GM03348 (cell line): ENCODE measurements at places on chromosomes 4 and X.

- no peak for DNase-seq
Observed at GRCh38 chr4:168755598-168756477, 254.2 kb downstream of the CBR4 start.

DNA sequence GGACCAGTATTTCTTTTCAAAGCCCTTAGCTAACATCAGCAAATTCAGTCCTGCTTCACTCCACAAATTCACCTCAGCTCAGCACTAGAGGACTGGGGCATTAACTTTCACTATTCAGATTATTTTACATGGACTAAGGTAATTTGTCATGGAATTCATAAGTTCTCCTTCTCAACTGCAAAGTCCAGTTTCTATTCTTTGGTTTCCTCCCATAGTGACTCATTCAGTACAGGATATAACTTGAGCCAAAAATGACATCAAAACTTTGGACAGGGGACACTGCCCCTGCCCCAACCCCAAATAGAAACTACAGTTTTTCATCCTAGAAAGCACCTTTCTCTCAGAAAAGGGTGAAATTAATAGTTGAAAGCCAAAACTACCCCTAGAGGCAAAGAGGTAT, 52.7 kb downstream of the COX7B2 start:
- DNase-seq, result no peak

GRCh38 chr4:184423003-184423686, 51.2 kb downstream of the IRF2 start:
- DNase-seq, result no peak

- DNase-seq, result peak; percentile 24
Observed at GRCh38 chrX:9871701-9872268, 85.6 kb downstream of the SHROOM2 start.

DNA sequence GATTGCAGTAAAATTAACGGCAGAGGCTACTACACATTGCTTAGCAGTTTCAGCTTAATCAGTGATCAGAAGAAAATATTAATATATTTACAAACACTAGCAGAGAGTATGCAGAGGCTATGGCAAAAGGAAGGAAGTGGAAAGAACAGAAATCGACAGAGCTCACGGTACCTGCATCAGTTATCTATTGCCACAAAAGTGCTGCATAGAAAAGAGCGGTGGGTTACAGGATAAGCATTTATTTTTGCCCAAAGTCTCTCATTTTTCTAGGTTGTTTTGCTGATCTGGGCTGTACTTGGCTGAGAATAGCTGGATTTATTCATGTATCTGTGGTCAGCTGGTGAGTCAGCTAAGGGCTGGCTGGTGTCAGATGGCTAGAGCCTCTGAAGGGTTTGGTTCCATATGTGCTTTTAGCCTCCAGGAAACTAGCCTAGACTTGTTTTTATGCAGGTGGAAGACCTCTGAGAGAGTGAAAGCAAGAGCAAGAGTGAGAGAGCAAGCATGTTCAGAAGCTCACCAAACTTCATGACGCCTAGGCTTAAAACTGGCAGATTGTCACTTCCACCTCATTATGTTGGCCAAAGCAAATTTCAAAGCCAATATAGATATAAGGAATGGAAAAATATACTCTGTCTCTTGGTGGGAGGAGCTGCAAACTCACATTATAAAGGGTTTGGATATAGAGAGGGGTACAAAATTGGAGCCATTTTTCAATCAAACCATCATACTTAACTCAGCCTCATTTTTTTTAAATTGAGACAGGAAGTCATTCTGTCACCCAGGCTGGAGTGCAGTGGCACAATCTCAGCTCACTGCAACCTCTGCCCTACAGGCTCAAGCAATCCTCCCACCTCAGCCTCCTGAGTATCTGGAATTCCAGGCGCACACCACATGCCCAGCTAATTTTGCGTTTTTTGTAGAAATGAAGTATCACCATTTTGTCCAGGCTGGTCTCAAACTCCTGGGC, 153.2 kb upstream of the RPL34 start:
- DNase-seq, result peak; percentile 84

GRCh38 chrX:149631234-149632165, at the start of gene TMEM185A:
TSS of gene TMEM185A (minus strand) at chrX:149631792. CDS start at chrX:149631580, 212 bp downstream.
- DNase-seq, result peak; percentile 86

DNA sequence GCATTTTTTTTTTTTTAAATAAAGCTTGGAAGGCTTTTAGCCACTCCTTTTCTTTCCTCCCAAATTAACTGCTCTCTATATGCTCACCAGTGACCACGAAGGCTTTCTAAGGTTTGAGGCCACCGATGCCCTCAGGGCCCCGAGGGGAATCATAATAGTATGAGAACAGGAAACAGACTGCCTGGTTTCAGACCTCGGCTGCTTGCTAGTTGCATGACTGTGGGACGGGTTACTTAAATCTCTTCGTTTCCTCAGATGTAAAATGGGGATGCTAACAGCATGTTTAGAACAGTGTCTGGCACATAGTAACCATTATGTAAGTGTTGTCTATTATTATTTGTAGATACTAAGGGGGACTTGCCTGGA, 3.6 kb downstream of the LINC00632 start:
- no peak for DNase-seq

GRCh38 chrX:40467454-40467853, 113.3 kb upstream of the ATP6AP2 start:
- no peak for DNase-seq

- DNase-seq, result no peak
Observed at GRCh38 chrX:82412858-82413257, 1095.2 kb upstream of the POU3F4 start.

DNA sequence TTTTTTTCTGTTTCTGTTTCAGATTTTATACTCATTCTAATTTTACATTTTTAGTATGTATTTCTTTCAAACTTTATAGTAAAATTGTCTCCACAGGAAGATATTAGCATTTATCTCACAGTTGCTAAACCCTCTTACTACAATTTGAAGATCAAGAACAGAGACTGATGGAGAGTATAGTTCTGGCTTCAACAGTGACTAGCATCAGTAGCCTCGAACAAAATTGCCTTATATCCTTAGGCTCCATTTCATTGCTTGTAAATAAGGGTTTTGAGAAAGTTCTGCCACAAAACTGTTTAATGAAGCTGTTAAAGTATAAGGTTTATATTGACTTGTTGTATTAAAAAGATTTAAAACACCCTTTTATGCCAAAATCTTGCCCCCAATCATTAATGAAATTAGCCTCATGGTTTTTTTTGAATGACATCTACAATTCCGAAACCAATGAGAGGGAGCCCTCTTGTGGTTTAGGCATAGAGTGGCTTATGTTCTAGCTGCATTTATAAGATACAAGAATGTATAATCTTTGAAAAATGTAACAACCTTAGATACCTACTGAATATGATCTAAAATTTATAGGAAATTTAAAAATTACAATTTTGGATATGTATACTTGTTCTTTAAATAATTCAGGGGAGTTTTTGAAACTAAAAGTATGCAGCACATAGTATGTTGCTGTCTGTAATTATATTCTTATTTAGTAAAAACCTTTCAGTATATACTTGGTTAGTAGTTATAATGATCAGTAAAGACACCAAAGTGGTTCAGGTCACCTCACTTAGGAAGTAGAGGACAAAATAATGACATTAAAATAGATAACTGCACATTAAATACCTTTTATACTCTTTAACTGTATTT, 109.8 kb upstream of the HPGD start:
- peak; percentile 58 for DNase-seq

DNA sequence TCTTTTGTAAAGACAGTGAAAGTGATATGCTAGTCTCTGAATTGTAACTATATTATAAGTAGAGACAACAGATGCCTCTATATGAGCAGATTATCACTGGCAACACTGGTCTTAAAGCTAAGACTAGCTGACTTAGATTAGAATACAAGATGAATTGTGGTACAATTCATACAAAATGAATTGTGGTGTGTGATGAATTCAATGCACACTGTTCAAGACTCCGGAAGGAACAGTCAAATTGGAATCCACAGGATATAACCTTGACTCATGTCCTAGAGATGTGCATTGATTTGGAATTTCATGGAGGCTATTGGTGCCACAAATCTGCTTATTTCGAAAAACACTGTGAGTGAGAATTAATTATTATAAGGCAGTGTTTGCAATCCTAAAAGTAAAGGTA, 701.8 kb downstream of the PCDH7 start:
- no peak for DNase-seq

DNA sequence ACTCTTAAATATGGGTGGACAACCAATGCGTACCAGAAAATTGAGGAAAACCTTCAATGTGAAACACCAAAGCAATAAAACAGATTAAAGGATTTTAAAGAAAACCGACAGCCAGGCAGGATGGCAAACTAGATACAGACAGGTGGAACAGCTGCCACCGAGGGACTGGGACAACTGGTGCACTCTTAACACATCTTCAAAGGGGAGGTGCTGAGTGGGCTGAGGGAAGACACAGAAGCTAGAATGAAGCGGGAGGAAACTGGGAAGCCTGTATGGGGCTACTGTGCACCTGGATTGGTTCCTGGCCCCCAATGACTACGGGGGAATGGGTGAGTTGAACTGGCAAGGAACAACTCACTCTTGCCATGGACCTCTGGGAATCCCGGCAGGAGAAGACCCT, 20.7 kb downstream of the ZNF280C start:
- no peak for DNase-seq

- DNase-seq, result peak; percentile 68
Observed at GRCh38 chr4:128574706-128575105, 234.8 kb upstream of the JADE1 start.

DNA sequence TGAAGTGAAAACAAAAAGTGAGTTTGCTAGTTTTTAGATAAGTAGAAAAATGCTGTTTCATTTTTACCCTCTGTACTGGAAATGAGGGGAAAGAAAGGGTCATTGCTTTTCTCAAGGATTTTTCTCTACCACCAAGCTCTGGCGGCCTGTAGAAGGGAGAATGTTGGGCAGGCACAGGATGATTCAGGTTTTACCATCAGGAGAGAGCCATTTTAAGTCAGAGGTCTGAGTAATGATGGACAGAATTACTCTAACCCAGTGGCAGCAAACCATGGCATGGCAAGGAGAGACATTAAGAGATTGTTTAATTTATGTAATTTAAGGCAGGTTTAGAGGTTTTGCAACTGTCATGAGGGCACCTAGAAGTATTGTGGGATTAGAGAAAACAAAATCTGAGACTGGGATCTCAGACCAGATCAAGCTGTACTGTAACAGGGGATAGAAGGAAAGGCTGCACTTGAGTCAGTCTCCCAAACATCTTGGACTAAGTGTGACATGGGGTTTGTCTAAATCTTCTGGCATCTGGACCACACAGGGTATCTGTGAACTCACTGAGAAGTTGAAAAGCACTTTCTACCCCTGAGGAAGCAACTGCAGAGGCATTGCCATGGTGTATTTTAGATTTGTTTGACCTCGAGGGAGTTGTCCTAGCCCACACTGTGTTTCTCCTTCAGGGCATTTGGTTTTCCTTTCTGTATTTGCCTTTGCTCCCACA, 81.6 kb downstream of the BANK1 start:
- DNase-seq, result no peak

DNA sequence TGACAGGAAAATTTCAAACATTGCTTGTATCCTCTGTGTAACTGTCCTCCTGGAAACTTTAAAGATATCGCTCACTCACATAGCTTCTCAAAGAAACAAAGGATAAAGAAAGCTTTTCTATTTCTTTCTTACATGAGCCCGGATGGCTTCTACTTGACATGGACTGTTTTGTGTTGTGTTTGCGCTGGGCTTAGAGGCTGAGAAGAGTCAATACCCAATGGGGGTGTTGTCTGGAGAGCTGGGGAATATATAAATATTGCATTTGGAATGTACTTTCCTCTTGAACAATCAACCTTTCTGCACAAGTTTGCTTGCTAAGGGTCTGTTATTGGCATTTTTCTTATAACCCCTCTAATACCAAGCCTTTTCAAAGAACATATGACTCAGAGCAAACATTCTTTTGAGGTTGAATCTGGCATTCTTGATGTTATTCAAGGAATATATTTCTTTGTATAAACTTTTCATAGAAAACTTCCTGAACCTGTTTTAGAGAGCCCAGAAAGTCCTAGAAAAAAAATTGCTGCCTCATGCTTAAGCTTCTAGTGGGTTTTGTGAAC, 331.9 kb downstream of the PACRGL start:
- no peak for DNase-seq

DNA sequence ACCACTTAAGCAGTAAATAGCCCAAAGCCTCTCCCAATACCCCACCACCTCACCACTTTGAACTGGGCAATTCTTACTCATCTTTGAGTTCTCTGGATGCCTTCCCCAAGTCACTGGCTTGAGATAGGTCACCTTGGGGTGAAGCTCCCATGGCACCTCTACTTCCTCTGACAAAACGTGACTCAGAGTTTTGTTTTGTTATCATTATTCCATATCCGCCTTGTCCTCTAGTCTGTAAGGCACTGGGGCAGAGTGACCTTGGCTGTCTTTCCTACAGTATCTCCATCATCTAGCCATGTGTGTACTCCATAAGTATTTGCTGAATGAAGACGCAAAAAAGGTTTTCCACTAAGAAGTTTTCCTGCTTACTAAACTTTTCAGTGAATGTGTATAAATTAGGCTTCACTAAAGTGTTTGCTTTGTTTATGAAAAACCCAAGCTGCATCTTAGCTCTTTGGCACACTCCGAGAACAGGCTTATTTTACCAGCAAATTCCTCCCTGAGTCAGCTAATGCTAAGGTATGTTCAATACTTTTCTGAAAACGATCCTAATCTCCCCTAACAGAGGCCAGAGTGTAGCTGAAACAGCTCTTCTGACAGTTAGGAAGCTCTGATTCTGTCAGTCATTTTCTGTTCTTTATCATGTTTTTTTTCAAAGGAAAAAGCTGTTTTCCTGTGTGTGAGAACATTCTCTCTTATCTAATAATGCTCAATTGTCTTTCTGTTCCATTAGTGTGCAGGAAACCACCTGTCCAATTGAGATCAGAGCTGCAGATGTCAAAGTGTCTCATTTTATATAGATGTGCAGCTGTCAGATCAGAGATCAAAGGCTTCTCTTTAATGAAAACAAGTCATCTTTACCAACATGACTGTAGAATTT, 30.2 kb upstream of the TSPAN5 start:
- peak; percentile 16 for DNase-seq

DNA sequence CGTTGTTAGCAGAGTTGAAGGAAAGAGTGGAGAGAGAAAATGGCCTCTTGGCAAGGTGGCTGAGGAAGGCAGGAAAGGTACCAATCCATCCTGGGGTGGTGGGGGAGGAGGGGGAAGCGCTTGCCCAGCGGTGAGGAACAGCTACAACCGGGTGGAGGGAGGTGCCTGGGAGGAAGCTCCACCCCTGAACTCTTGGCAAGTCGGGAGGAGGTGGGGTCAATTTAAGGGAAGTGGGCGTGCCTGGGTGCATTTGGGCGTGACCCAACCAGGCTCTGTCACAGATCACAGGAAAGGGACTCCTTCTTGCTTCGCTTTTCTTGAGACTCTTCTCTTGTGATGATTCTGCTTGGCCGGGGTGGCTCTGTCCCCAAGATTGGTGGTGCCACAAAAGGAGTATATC, 41.7 kb downstream of the BCORL1 start:
- peak; percentile 84 for DNase-seq
